Esophagus squamous epithelium (tissue), 5 donors: ENCODE measurements at places on chromosomes 6 and 20.

DNA sequence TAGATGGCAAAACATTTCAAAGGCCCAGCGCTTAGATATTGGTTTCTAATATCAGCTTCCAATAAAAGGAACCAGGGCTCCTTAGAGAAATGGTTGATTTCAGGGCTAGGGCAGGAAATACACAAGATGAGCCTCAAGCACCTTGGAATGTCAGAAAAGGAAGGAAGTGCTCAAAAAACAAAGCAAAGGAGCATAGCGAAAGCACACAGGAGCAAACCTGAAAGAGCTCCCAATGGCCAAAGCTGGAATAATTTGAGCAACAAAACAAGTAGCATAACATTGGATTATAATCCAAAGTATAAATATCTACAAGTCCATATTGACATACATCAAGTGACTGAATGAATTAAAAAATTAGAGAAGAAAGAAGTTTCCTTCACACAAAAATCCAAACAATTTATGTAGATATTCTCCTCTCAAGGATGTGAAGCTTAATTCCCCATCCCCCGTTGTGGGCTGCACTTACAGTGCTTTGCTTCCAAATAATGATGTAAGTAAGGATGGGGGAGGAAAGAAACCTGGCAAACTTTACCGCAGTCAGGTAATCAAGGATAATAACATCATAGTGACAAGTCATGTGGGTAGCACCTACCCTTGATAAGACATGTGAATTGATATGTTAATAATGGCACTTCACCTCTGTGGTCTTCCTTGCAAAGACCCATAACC lies 132.9 kb upstream of the DST start:
- no peak for DNase-seq

DNA sequence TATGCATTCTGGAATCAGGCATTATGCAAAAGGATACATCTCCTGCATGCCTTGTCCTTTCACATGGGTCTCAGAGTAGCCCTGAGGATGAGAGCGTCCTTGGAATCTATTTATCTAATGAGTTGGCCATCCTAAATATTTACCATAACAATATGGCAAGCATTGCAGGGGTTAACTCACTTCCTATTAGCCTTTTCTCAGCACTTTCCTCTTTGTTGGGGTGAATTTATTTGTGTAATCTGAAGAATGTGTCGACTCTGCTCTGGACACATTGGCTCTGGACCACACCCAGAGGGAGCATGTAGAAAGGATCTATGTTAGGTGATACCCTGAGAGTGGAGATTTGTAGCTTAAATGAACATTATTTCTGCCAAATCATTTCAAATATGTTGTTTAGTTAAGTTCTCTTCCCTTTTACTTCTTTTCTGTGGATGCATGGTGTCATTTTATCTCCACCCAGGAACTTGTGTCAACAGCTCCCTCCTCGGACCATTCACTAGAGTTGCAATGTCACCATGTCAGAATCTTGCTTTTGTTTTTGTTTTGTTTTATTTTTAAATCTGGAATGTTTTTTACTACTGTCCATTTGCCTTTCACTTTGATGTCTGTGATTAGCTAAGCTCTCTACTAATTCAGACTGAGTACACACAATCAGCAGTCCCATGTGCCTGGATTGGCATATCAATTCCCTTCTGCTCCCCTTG lies 757.0 kb upstream of the MMS22L start:
- DNase-seq, result no peak

DNA sequence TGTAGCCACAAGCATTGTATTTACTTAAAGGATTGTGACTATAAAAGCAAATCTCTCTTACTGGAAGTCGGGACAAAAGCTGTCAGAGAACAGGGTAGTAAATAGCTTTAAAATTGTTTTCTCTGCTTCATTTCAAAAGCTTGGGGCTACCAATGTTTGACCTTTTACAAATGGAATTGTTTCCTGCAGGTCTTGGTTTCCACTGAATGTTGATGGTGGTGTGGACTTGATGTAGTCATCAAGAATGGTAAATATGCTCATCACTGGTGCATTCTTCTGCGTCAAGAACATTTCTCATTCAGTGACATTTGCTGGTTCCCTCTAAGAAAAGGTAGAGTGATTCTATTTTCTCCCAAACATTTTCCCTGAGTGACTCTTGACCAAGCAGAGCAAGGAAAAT lies 435.4 kb upstream of the KHDRBS2 start:
- no peak for DNase-seq

DNA sequence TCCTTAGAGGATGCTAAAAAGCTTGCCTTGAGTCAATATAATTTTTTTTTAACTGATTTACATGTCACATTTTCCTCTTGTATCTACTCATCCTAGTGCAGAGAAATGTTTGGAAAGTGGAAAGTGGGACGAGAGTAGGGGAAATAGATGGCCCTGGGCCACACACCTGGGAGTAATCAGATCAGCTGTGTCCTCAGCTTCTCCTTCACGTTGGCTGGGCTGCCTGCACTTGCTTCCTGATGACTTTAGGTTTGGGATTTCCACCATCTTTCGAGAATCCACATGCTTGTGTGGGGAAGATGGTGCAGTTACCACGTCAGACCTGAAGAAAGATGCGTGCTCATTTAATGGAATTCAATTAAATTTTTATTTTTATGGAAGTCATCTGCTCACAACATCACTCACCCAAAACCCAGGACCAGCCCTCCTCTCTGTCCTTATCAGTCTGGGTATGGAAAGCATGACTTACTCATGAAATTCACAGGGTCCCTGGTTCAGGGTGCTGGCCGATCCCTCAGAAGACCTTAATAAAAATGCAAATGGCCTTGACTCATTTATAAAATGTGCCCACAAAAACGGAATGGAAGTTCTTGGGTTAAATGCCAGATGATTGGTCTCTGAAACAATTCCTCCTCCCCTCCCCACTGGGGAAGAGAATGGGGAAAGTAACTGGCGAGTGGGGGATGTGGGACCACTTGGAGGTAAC lies 74.5 kb upstream of the TIAM2 start:
- DNase-seq, result no peak
